ENCODE measurements at places on chromosomes 4 and X. TPM values are rescaled to one million over a fixed set of nuclear protein-coding genes. Genes with fewer than 3 reads are reported as not detected.

Gene RBM46
- not detected for total RNA-seq

Gene GABRE
- not detected for total RNA-seq

Gene GYPE
- total RNA-seq: 2.3 TPM

Gene APEX2
- 39.4 TPM for total RNA-seq

Gene USP9X
- 52.7 TPM for total RNA-seq

Gene PRDX4
- 63.4 TPM for total RNA-seq

Gene CENPVL3
- 0.23 TPM for total RNA-seq

Gene MGAT4D
- not detected for total RNA-seq

Gene KLB
- not detected for total RNA-seq

Gene CDS1
- 0.06 TPM for total RNA-seq

Gene GLRA3
- not detected for total RNA-seq

Gene MAGEA6
- total RNA-seq: not detected

Gene CXCL3
- total RNA-seq: not detected

Gene GPM6B
- not detected for total RNA-seq

Gene H2BW2
- not detected for total RNA-seq

Gene SLC34A2
- not detected for total RNA-seq

Gene SYP
- 2.7 TPM for total RNA-seq

Gene FABP2
- not detected for total RNA-seq

Gene MTNR1A
- not detected for total RNA-seq

Gene PDGFC
- total RNA-seq: not detected

Gene RHOXF1
- not detected for total RNA-seq
